ENCODE measurements at places on chromosomes 4 and X. TPM values are rescaled to one million over a fixed set of nuclear protein-coding genes. Genes with fewer than 3 reads are reported as not detected.

DNA sequence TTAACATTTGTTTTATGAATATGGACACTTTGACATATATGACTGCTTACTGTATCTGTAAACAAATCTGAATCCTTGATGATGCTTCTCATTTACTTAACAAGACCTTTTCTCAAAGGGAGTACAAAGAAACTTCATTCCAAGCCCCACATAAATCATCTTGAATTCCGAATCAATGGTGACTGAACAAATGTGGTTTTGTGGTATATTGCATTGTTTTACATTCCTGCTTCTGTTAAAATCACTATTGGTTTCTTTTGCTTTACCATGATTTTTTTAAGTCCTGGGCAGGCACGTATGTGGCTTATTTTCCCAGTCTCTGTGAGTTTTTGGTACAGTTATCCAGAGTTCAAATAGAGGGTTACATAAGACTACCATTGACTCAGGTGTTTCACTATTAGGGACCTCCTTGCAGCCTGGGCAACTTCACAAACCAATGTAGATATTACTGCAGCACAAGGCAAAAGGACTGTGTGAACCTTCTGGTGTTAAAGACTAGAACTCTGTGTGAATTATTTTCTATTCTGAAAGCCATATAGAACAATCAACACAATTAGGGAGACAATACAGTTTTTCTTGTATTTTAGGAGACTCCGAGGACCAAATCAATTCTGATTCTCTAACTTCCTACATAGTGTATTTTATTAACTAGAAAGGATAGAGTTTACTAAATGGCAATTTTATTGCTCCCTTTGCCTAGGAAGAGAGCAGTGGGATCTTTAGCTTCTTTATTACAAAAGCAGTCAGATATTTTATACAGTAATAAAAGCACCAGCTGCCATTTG lies 196.4 kb downstream of the GALNTL6 start:
- H3K4me1 ChIP-seq, result no peaks in the 10 kb centered on the region
- H3K27me3 ChIP-seq, result no peaks in the 10 kb centered on the region
- no peak overlapping the region for H3K27ac ChIP-seq
- H3K4me3 ChIP-seq, result no peak overlapping the region
- DNase-seq, result no peak

GRCh38 chrX:133922390-133922771 lies 63.0 kb downstream of the GPC3 start:
- no peaks in the 10 kb centered on the region for H3K36me3 ChIP-seq
- no peak overlapping the region for H3K4me3 ChIP-seq
- no peaks in the 10 kb centered on the region for H3K4me1 ChIP-seq
- H3K27ac ChIP-seq, result no peak overlapping the region
- no peak for DNase-seq

DNA sequence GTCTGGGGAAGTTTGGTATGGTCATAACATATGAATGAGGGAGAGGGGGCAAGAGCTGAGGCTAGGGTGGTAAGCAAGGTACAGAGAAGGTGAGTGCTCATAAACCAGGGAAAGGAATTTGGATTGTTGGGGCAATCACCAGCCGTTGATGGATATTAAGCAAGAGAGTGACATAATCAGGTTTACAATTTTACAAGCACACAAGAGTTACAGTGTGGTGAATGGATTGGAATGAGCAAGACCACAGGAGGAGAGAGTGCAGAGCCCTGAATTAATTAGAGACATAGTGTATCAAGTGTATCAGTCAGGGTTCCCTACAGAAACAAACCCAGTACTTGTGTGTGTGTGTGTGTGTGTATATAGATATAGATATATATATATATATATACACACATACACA lies 18.7 kb upstream of the FMR1NB start:
- H3K4me1 ChIP-seq, result no peaks in the 10 kb centered on the region
- H3K27ac ChIP-seq, result no peak overlapping the region
- DNase-seq, result no peak
- H3K4me3 ChIP-seq, result no peak overlapping the region
- H3K27me3 ChIP-seq, result no peaks in the 10 kb centered on the region

DNA sequence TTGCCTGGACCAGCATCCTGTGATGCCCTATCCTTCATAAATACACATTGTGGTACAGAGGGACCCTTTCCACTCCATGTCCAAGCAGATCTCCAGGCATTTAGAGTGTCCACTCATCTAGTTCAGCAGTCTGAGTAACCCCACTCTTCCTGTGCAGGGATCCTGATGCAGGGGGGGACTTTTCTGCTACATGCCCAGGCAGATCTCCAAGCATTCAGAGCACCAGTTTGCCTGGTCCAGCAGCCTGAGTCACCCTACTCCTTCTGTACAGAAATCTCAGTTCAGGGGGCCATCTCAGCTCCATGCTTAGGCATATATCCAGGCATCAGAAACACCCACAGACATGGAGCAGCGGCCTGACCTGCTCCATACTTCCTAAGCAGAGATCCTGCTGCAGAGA lies 1089.8 kb downstream of the FAT4 start:
- no peaks in the 10 kb centered on the region for H3K4me1 ChIP-seq
- DNase-seq, result no peak
- H3K36me3 ChIP-seq, result no peaks in the 10 kb centered on the region
- no peak overlapping the region for H3K27ac ChIP-seq
- no peak overlapping the region for H3K4me3 ChIP-seq
- no peaks in the 10 kb centered on the region for H3K27me3 ChIP-seq

- no peak overlapping the region for H3K27ac ChIP-seq
- no peaks in the 10 kb centered on the region for H3K36me3 ChIP-seq
- no peaks in the 10 kb centered on the region for H3K27me3 ChIP-seq
- no peak for DNase-seq
- H3K4me1 ChIP-seq, result no peaks in the 10 kb centered on the region
- no peak overlapping the region for H3K4me3 ChIP-seq
Measured at GRCh38 chr4:173834151-173834550, 304.1 kb upstream of the HAND2 start.

POLA1 gene
- total RNA-seq, result 11.1 TPM
